ENCODE measurements at places on chromosomes 12 and 14.
A peak's percentile ranks its signal among the peaks of the same experiment; 100 is the strongest.

- peak; percentile 74 for DNase-seq
Measured at GRCh38 chr12:4037747-4038312, 164.6 kb upstream of the PARP11 start.

- DNase-seq: no peak
Measured at GRCh38 chr12:1277905-1278304, 286.9 kb downstream of the ERC1 start.

- no peak for DNase-seq
Measured at GRCh38 chr12:12126551-12126950, 55.8 kb downstream of the BCL2L14 start.

DNA sequence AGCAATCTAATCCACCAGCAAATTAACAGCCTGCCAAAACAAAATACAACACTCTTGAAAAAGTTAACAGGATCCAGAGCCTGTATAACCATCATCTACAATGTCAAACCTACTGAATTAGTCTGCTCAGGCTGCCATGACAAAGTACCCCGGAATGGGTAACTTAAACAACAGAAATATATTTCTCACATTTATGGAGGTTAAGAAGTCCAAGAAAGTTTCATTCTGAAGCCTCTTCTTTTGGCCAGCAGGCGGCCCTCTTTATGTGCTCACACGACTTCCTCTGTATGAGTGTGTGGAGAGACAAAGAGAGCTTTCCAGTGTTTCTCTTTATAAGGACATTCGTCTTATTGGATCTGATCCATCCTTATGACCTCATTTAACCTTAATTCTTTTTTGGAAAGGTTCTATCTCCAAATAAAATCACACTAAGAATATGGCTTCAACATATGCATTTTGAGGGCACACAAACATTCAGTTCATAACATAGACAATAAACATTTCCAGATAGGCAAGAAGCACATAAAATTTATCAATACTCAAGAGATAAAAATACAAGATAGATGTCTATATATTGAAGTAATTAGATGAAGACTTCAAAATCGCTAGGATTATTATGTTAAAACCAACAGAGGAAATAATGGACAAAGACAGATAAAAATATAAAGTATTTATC is 5.9 kb upstream of the RERG start:
- no peak for DNase-seq

- no peak for DNase-seq
Measured at GRCh38 chr14:39218171-39218769, 15.4 kb upstream of the MIA2 start.

- no peak for DNase-seq
Measured at GRCh38 chr12:89960011-89960507, 251.4 kb upstream of the ATP2B1 start.

- no peak for DNase-seq
Measured at GRCh38 chr12:56716458-56716857, 8.6 kb downstream of the NACA start.

DNA sequence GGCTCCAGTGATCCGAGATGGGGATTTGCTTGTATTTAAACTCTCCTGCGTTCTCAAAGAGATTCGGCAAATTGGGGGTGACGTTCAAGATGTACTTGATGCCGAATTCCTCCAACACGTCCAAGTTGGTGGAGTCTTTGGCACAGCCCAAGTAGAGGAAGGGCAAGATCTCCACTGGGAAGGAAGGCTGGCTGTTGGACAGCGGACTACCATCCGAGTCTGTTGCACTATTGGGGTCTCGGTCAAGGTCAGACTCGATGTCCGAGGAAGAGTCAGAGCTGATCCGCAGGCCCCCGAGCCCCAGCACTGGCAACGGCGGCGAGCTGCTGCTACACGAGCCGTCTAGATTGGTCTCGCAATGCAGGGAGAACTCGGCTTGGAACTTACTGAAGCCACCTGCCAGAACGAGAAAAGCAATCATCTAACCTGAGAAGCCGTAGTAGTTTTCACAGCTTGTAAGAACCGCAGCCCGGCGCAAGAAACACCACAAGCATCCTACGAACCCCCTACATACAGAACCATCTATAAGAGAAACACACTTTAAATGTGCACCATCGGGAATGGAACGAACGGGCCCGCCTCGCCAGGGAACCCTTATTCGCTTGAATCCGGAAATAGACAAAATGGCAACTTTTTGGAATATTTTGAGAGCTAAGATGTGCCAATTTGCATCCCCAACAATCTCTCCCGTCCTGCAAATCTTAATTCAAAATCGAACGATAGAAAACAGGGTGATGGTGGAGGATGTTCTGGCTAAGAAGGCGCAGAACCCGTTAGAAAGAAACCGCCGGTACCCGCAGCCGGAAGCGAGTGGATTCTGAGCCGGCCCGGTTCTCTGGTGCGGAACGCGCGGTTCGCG is 1.4 kb downstream of the DUSP6 start:
- DNase-seq: no peak

DNA sequence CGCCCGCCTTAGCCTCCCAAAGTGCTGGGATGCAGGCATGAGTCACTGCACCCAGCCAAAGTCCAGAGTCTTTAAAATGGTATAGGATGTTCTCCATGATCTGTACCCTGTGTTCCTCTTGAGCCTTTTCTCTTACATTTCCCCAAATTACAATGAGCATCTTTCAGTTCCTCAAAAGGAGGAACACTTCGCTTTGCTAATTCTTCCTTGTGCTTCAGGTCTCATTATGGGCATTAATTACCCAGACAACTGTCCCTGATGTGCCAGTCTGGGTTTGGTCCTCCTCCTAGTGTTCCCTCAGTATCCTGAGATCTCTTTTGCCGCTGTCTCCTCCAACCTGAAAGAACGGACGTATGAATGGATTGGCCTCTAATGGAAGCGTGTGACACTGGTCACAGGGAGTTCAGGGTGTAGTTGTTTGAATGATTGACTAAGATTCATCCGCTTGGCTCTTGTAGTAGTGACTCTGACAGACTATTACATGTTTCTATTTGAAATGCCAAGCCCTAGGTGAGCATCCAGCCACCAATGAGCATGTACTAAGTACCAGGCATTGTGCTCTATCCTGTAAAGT is 8.2 kb downstream of the PRKCH start:
- DNase-seq: no peak

GRCh38 chr12:131112700-131113290 is 159.1 kb downstream of the ADGRD1 start:
- no peak for DNase-seq

GRCh38 chr12:12503384-12504078 is 59.1 kb downstream of the DUSP16 start:
- DNase-seq: no peak

- DNase-seq: peak; percentile 34
Measured at GRCh38 chr12:108696111-108696995, 35.0 kb downstream of the CORO1C start.

DNA sequence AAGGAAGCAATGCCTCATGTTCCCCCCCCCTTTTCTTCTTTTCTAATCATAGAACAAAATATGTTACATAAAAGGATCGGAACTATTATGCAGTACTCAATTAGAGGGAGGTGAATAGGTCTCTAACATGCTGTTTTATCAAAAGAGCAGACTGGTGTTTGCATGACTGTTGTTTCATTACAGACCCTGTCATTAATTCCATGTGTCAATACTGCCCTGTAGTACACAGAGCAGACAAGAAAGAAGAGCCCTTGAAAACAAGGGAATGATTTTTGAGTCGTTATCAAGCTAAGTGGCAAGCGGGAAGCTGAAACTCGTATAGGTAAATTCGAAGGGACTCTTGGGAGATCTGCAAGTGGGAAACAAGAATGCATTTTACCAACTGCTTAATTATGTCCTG is 76.9 kb upstream of the TMEM263 start:
- no peak for DNase-seq

DNA sequence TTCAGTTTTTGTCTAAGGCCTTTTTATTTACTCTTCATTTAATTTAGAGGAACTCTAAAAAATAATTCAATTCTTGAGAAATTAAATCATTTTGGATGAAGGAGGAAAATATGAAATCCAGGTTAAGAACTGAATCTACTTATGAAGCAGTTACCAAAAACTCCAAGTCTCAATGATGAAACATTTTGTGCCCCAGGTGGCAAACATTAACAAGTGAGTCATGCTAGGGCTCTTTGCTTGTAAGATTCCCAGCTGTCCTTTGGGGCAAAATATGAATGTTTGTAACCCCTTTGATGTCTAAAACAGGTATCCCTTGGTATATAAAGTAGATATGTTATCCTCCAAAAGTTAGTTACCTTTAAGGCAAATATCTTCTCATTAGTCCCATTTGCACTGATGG is 202.4 kb downstream of the NEDD1 start:
- no peak for DNase-seq

GRCh38 chr14:38101679-38102078 is 106.0 kb upstream of the SSTR1 start:
- no peak for DNase-seq

DNA sequence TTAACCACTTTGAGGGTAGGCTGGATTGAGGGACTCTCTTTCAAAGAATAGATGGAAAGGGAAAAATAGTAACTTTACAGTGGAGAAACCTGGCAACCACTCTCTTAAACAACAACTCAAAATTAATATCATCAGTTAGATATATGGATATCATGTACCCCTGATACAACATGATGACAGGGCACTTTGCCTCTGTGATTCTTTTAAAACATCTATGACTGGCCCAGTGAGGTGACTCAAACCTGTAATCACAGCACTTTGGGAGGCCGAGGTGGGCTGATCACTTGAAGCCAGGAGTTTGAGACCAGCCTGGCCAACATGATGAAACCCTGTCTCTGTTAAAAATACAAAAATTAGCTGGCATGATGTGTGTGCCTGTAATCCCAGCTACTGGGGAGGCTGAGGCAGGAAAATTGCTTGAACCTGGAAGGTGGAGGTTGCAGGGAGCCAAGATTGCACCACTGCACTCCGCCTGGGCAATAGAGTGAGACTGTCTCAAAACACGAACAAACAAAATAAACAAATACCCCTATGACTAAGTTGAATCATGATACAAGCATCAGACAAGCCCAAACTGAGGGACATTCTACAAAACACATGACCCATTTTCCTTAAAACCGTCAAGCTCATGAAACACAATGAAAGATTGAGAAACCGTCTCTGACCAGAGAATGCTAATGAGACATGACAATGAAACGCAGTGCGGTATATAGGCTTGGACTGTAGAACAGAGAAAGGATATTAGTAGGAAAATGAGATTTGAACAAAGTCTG is 26.4 kb upstream of the SLC7A8 start:
- no peak for DNase-seq

GRCh38 chr12:14264316-14264715 is 101.2 kb upstream of the ATF7IP start:
- DNase-seq: no peak

GRCh38 chr12:69438539-69438938 is 31.6 kb upstream of the FRS2 start:
- DNase-seq: no peak

DNA sequence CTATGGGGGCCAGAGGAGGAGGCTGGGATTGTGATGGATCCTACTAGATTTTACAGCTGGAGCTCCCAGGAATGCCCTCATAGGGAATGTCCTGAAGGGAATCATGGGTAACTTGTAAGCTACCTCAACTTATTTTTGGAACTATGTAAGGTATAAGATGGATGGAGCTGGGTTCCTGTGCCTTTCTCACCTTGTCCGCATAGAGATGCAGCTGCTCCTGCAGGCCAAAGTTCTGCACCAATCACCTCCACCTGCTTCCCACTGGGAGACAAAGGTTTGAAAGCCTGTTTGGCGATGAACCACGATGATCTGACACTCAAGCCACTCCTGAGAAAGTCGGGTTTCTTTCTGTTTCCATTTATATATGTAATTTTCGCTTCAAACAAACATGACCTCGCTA is 648 bp upstream of the AKAP5 start:
- DNase-seq: no peak

DNA sequence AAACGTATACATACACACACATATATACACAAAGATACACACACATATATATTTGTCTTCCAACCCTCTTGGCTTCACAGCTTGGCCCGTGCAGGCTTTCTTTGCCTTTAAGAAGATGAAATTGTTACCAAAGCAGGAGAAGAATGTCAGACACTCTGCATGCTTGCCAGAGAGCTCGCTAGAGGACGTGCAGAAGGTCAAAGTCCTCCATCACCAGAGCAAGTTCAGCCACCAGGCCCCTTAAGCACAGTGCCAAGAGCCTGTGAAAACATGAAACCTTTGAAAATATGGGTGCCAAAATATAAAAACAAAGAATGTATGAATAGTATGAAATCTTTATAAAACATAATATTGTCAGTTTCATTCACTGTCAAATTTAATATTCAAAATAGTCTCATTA is 14.9 kb upstream of the MCRS1 start:
- peak; percentile 58 for DNase-seq

DNA sequence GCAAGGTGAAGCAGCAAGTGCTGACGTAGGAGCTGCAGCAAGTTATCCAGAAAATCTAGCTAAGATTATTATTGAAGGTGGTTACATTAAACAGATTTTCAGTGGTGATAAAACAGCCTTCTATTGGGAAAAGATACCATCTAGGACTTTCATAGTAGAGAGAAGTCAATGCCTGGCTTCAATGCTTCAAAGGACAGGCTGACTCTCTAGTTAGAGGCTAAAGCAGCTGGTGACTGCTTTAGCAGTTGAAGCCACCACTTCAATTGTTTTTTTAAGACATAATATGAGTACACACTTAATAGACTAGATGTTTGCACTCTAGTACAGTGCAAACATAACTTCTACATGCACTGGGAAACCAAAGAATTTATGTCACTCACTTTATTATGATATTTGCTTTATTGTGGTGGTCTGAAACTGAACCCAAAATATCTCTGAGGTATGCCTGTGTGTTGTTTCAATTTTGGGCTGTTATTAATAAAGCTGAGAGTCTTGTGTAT is 1026.9 kb upstream of the FOXG1 start:
- DNase-seq: no peak

DNA sequence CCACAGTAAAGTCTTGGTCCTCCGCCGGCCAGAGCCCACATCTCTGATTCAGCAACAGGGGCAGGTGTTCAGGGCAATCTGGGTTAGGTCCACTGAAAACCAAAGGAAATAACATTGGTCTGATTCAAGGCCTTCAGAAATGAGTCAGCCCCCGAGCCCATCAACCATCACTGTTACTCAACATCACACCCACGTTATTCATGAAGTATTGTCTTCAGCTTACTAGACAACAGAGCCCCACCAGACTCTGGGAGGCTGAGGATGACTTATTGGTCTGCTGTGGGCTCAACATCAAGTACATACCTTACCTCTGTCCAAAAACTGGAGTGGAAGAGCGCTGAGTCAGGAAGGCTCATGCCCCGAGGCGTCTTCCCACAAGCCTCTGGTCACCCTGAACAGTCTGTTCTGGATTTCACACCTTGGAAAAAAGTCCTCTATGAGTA is 97.5 kb downstream of the ZFP36L1 start:
- no peak for DNase-seq

GRCh38 chr14:53109105-53110041 is 43.8 kb downstream of the DDHD1 start:
- DNase-seq: peak; percentile 56

DNA sequence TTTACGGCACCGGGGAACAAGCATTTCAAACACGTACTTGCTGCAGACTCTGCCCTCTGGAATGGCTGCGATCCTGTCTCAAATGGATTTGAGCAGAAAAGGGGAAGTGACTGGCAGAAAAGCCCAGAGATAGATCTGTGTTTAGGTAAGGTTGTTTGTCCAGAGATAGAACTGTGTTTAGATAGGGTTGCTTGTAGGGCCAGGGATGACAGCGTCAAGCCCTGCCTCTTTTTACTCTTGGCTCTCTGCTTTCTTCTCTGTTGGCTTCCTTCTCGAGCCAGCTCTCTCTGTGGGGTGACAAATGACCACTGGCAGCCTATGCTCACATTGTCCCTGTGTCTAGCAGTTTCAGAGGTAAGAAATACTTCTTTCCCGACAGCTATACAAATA is 11.4 kb downstream of the DGLUCY start:
- no peak for DNase-seq
